Brain (organoid and tissue), 16 donors: ENCODE measurements at places on chromosomes 13 and 19.
A peak's percentile ranks its signal among the peaks of the same experiment; 100 is the strongest.

DNA sequence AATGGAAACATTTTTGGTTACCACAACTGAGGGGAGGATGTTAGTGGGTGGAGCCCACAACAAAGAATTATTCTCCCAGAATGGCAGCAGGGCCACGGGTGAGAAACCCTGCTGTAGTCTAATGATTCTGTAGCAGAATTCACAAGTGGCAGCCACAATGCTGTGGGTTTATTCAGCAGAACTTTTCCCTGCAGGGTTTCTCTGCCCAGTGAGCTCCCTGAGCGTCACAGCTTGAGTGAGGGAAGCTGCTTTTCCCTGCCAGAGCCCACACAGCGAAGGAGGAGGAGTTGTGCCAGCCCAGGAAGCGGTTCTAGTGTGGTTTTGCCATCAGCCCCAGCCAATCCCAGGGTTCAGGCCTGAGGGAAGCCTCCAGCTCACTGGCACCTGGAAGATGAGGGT is 4.4 kb downstream of the ATP12A start:
- peak; percentile 25 for DNase-seq

GRCh38 chr13:114241918-114242317 is 7.2 kb downstream of the CDC16 start:
- no peak for DNase-seq

DNA sequence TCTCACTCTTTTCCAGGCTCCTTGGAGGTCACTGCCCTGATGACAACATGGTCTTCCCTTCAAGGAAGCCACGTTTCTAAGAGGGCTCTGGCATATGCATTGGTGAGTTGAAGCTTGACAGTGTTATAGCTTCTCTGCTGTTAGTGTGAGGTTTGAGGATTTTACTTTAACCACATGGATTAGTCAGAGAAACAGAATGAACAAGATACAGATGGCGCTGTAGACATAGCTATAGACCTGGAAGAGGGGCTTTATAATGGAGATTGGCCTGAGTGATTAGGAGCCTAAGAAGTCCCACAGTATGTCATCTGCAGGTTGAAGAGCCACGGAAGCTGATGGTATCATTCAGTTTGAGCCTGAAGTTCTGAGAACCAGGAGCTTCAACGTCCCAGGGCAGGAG is 18.4 kb upstream of the URI1 start:
- DNase-seq: no peak

DNA sequence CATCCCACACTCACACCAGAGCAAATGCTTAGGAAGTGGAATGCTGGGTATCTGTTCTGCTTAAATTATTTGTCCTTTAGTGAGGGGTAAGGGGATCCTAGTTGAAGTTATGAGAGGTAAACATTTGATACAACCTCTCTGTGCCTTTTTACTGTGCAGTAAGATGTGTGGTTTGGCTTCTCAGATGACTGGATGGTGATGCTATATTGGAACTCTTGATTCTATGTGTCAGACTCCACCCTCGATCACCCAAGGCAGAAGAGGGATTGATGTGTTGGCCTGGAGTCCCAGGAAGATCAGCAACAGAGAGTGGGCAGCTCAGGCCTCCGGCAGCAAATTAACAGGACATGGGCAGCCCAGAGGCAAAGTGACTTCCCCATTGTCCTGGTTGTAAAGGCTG is 66.7 kb downstream of the SIPA1L3 start:
- no peak for DNase-seq

- DNase-seq: no peak
Observed at GRCh38 chr19:9842834-9843625, 7.9 kb downstream of the PIN1 start.

DNA sequence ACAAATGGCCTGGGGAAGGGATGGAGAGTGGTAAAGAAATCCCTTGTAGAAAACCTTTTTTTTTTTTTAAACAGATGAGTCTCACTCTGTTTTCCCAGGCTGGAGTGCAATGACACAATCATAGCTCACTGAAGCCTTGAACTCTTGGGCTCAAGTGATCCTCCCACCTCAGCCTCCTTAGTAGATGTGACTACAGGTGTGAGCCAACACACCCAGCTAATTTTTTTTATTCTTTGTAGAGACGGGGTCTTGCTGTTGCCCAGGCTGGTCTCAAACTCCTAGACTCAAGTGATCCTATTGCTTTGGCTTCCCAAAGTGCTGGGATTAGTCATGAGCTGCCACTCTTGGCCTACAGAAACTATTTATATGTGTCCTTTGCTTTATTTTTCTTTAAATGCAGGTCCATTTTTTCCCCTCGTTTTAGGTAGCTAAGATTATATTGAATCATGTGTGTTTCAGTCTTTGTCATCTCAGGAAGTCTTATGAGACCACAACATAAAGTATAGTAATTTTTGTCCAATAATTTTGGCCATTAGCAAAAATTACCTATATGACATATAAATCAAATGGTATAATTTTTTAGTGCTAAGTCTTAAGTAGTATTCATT is 10.5 kb downstream of the LPAR6 start:
- DNase-seq: no peak

GRCh38 chr19:28981518-28981917 is 231.4 kb downstream of the UQCRFS1 start:
- DNase-seq: no peak

GRCh38 chr13:35920816-35921215 is 210.4 kb downstream of the DCLK1 start:
- no peak for DNase-seq

GRCh38 chr13:33111414-33112110 is 95.3 kb downstream of the KL start:
- peak; percentile 35 for DNase-seq

DNA sequence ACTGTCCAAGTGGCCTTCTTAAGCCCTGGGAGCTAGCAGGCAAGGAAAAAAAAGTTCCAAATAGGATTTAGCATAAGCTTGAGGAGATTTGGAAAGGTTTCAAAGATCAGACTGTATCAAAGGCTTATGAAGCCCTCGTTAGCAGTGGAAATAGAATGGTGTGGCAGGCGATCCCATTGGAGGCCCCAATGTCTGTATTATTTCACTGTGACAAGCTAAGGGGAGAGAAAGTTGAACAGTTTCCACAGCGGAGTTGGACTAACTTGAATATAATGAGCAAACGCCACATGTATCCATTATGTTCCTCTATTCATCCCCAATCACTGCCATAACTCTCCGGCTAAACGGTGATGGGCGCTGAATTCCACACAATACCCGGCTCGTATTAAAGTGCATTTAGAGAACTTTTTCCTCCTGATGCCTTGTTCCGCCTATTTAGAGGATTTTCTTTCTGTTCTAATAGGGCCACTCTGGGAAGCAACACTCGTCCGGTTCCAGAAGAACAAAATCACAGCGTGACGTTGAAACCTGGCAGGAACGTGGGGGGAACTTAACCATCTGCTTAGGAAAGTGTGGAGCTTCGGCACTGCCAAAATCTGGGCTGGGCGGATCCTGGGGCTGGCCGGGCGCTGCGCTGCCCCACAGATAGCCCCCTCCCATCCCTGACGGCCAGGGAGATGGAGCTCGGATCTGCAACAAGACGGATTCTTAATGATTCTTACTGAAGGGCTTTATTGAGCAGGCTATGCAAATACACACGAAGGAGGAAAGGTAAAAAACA is 1.0 kb upstream of the PCDH8 start:
- DNase-seq: peak; percentile 92

DNA sequence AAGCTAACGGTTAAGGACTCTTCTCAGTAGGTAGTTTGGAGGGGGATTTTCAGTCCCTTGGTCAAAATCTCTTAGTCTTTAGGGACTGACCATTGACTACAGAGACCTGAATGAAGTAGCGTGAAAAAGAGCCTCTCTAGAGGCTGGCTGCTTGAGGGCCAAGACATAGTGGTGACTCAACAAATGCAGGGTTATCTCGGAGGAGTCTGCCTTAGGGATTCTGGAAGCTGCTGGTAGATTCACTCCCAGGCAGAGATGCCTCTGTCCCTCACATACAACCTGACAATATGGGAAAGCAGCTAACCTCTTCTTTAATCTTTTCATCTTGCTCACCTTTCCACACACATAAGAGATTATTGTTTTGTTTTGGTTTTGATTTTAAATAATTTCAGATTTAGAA is 5.1 kb downstream of the ZNF793 start:
- no peak for DNase-seq

DNA sequence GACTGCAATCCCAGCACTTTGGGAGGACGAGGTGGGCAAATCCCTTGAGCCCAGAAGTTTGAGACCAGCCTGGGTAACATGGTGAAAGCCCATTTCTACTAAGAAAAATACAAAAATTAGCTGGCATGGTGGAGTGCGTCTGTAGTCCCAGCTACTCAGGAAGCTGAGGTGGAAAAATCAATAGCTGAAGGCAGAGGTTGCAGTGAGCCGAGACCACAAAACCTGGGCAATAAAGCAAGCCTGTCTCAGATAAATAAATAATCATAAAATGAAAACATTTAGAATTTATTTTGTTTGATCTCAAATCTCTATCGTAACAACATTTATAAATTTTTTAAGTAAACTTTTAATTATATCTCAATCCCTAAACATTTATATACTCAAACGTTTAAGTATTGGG is 36.6 kb downstream of the USP12 start:
- DNase-seq: no peak

GRCh38 chr13:49759503-49759902 is 33.0 kb downstream of the KPNA3 start:
- no peak for DNase-seq

GRCh38 chr13:59793107-59793506 is 370.6 kb downstream of the DIAPH3 start:
- no peak for DNase-seq

- no peak for DNase-seq
Observed at GRCh38 chr13:100506600-100507422, 81.8 kb downstream of the GGACT start.

GRCh38 chr13:47723898-47724297 is 277.2 kb downstream of the SUCLA2 start:
- DNase-seq: no peak

DNA sequence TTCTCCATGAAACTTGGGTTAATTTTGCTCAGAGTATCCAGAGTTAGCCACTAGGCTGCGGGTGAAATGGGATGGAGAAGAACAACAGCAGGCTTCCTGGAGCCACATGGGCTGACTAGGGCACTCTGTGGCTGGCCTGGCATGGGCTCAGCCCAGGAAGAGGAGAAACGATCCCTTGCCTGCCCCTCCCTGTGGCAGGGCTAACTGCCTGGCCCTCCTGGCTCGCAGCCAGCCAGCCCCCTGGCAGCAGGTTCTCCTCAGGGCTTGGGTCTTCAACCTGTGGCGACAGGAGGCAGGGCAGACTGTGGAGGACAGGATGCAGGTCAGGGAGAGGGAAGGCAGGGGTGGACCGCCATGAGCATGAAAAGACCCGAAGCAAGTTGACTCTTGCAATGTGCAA is 78.7 kb upstream of the GPR183 start:
- no peak for DNase-seq

DNA sequence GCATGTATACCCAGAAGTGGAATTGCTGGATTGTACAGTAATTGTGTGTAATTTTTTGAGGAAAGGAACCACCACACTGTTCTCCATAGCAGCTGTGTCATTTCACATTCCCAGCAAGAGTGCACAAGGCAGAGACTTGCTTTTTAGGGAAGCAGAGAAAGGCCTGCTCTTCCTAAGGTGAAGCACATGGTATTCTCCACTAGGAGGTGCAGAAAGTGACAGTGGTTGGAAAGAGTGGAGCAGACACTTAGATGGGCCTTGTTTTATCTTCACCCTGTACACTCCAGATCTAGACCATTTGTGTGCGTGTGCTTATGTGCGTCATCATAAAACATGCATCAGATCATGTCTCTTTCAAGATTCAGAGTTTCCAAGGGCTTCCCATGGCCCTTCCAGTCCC is 35.0 kb downstream of the FAM124A start:
- DNase-seq: no peak

- DNase-seq: peak; percentile 64
Observed at GRCh38 chr13:110137680-110138009, 169.3 kb downstream of the COL4A1 start.

DNA sequence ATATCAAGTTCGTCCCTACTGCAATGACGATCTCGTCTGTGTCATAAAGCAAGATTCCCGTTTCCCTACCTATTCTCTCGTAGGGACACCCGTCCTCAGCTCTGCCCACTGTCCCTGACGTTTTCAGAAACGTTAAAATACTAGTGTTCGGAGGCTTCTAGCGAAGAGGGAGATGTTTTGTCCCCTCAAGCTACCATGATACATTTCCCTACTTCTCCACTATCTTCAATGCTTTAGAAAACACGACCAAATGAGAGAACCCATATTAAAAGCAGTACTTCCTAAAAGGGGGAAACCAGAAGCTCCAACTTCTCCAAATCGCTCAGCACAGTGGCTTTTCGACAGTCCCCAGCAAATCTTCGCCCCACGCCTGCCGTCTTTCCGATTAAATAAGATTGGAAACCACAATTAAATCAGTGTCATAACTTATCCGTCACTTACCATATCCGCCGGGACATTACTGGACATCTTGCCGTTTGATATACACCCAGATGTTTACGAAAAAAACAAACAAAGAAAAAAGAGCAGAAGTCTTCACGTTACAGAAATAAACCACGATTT is 1.3 kb downstream of the UBL3 start:
- peak; percentile 48 for DNase-seq

DNA sequence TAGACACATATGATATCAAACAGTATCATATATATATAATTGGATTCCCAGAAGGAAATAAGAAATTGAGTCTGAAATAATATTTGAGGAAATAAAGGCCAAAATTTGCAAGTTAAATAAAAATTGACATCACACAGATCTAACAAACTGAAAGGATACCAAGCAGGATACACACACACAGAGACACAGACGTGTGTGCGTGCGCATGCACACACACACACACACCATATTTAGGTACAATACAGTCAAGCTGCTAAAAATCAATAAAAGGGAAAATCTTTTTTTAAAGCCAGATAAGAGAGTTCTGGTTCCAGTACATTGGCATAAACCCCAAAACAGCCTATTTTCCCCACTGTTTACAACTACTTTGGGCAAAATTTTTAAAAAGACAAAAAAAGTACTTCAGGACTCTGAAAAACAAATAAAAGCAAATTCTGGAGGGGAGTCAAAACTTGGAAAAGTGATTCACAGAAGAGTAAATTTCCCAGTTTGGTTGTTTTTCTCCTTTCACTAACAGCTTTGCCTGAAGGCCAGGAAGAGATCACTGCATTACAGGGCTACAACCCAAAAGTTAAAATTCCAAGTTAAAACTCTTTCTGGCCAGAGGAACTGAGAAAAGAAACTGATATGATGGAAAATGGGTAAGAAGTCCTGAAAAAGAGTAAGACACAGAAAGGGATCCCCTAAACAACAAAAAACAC is 16.2 kb downstream of the MYCBP2 start:
- no peak for DNase-seq

GRCh38 chr13:83182845-83183244 is 699.4 kb downstream of the SLITRK1 start:
- no peak for DNase-seq
